NCI-H1092 (cell line): ENCODE measurements at places on chromosomes 16 and 17.

- no peak for DNase-seq
Measured at GRCh38 chr17:8124350-8125153, 646 bp upstream of the HES7 start.

- no peak for DNase-seq
Measured at GRCh38 chr17:8887301-8887700, 19.8 kb upstream of the PIK3R6 start.

- no peak for DNase-seq
Measured at GRCh38 chr16:81879625-81880024, 100.5 kb downstream of the PLCG2 start.

DNA sequence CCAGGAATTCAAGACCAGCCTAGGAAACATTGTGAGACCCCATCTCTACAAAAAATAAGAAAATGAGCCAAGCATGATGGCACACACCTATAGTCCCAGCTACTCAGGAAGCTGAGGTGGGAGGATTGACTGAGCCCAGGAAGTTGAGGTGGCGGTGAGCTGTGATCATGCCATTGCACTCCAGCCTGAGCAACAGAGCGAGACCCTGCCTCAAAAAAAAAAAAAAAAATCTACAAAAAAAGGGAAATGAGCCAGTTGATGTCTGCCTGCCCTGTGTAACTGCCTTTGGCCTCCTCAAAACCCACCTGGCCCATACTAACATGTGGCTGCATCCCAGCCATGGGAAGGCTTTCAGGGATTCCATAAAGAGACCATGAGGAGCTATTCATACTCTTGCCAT, 4.5 kb downstream of the RANBP10 start:
- no peak for DNase-seq

- DNase-seq = no peak
Measured at GRCh38 chr16:815861-816260, 15.3 kb upstream of the GNG13 start.

DNA sequence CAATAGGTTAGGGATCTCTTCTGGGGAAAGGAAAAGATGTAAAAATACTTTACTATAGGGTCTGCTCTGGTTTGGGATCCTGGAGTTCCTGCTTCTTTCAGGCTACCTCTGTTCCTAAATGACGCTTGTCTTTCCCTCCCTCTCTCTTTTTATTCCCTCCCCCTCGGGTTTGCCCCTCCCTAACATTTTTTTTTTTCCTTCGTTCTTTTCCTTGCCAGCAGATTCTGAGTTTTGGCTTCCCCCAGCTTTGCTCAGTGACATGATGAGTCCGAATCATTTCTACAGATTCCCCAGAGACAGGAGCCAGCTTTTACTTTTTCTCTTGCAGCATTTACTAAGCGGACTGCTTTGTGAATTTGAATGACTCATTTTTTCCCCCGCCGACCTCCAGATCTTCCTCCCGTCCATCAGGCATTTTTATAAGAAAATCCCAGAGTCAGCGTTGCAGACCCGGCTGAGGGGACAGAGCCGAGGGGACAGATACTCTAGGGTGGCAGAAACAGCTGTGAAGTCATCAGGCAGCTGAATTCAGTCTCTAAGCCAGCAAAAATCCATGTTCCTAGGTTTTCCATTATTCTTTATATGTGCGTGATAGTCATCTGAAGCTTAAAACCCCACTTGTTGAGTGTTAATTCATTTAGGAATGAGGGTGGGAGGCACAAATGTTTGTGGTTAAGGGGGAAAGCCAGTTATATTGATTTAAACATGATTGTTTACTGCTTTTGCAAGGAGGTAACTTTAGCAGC, at the start of gene TMEM100:
Gene TMEM100, minus strand, starts transcription at position 123 of the 746 bp plus-strand sequence. CDS start 1,794 bp downstream, outside the sequence.
- no peak for DNase-seq

GRCh38 chr16:14015461-14015860, 55.7 kb upstream of the MRTFB start:
- no peak for DNase-seq

- DNase-seq = no peak
Measured at GRCh38 chr16:48231727-48232492, 12.2 kb upstream of the LONP2 start.

DNA sequence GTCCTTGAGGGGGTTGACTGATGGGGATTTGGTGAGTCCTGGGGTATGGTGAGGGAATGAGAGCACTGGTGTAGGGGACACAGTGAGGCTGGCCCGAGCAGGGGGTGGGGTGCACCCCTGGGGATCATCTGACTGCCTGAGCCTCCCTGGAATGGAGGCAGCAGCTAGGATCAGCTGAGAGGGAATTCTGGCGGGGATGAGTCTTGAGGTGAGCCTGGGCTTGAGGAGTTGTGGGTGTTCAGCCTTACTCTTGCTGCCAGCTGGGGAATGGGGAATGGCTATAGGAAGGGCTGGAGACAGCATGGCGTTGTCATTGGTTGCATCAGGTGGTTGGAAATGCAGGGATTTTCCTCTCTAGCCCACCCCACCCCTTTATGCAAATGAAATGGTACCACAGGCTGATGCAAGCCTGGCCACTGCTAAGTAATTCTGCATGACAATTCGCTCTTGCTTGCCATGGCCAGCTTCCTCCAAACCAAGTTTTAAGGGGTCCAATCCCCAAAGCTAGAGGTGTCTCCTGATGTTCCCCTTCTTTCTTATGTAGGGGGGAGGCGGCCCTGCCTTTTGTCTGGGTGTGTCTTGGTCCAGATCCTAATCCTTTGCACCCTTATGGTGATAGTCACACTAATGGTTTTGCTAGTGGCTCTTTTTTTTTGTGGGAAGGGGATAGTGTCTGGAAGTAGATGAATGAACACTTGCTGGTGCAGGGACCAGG, 7.5 kb downstream of the NFE2L1 start:
- DNase-seq = no peak
